ENCODE measurements at places on chromosomes 7 and 10. TPM values are rescaled to one million over a fixed set of nuclear protein-coding genes. Genes with fewer than 3 reads are reported as not detected.

The NEURL1 gene
- total RNA-seq = not detected

The WDR37 gene
- total RNA-seq = 9.8 TPM

DNA sequence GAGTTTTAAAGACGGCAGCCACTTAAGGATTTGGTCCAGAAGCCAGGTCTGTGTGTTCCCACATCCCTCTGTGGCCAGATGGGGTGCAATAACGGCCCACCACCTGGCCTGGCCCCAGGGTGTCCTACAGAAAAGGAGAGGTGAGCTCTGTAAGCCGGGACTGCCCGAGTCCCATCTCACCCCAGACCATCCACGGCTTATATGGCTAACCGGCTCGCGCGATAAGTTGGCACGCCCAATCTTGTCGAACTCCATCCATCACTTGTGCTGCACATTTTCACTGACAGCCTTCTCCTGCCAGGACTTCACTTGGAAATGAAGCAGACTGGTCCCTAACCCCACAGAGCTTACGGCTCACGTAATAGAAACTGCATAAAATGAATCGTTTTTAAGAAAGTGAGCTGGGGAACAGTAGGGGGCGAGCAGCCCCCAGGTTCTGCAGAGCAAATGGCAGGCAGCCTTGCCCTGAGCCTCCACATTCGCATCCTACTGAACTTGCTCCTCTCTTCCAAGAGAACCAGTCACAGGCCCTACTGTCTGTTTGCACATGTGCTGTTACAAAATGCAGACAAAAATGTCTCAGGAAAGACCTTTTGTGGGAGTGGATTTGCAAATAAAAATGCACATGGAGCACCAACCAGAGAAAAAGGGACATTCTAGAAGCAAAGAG is 98.2 kb downstream of the TNS3 start:
- peaks cover 2% of the 10 kb centered on the region for H3K36me3 ChIP-seq
- peak; percentile 74 for DNase-seq
- H3K27me3 ChIP-seq = no peaks in the 10 kb centered on the region
- peak overlapping the region; percentile 94 for H3K27ac ChIP-seq

DNA sequence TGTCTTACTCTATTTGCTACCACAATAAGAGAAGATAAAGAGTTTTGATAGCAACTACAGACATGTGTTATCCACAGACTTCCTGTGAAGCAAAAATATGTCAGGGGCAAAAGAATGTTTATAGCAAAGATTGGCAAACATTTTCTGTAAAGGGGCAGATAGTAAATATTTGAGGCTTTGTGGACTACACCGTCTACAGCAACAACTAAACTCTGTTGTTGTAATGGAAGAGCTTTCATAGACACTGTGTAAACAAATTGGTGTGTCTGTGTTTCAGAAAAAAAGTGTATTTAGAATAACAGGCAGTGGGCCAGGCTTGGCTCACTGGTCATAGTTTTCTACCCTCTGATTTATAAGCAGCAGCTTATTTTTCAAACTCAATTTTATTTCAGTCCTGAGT is 521.4 kb downstream of the ANKRD7 start:
- H3K27ac ChIP-seq = no peak overlapping the region
- no peak overlapping the region for H3K4me3 ChIP-seq
- no peaks in the 10 kb centered on the region for H3K27me3 ChIP-seq
- DNase-seq = no peak
- no peaks in the 10 kb centered on the region for H3K36me3 ChIP-seq

- H3K4me1 ChIP-seq = no peaks in the 10 kb centered on the region
- no peaks in the 10 kb centered on the region for H3K36me3 ChIP-seq
- no peak for DNase-seq
- no peak overlapping the region for H3K4me3 ChIP-seq
- H3K27ac ChIP-seq = no peak overlapping the region
These were observed 41.1 kb downstream of the AP5Z1 start for GRCh38 chr7:4816419-4817080.

DNA sequence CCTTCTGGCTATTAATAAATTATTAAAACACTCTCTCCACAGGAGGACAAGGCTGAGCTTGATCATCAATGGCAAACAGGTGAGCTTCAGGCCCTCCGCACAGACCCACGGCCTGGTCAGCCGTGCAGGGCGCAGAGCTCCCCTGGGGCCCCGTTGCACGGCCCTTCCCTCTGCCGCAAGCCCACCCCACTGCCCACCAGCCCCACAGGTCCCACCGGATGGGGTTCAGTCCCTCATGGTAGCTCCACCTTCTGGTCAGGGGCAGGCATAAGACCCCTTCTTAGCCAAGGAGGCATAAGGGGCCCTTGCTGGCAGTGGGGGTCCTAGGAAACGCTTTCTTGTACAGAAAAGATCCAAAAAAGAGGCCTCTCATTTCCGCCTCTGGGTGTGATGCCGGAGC is 84.6 kb downstream of the MAD1L1 start:
- H3K4me3 ChIP-seq = no peak overlapping the region
- H3K36me3 ChIP-seq = no peaks in the 10 kb centered on the region
- H3K4me1 ChIP-seq = no peaks in the 10 kb centered on the region
- no peaks in the 10 kb centered on the region for H3K27me3 ChIP-seq

GRCh38 chr7:119197172-119197876 is 972.8 kb downstream of the ANKRD7 start:
- no peak overlapping the region for H3K27ac ChIP-seq
- H3K36me3 ChIP-seq = no peaks in the 10 kb centered on the region
- H3K27me3 ChIP-seq = no peaks in the 10 kb centered on the region
- DNase-seq = no peak
- H3K4me1 ChIP-seq = no peaks in the 10 kb centered on the region

DNA sequence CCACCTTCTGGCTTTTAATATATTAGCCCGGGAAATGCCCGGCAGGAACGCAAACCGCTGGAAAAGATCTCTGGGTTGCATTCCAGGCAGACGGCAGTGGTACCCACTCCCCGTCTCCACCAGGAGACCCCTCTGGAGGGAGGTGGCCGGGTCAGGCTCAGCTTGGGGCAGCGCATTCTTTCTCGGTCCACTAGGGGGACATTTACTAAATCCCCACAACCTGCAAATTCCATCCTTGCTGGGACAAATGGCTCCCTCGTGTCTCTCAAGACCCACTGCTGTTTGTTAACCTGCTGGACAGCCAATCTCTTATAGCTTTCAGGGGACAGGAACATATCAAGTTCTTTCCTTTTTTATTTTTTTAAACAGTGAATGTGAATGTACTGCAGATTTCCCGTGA is 45.8 kb upstream of the CARD11 start:
- H3K27ac ChIP-seq = no peak overlapping the region
- H3K4me3 ChIP-seq = no peak overlapping the region
- H3K4me1 ChIP-seq = no peaks in the 10 kb centered on the region
- peak; percentile 12 for DNase-seq
- H3K27me3 ChIP-seq = no peaks in the 10 kb centered on the region

GRCh38 chr10:31928549-31929260 is at the start of gene ARHGAP12:
Gene ARHGAP12, minus strand, starts transcription at chr10:31928831. Its CDS starts 19,976 bp downstream, at chr10:31908855.
- H3K4me3 ChIP-seq = peak within 1 kb of the TSS; percentile 74
- H3K36me3 ChIP-seq = no peaks in the 10 kb centered on the region
- no peaks in the 10 kb centered on the region for H3K27me3 ChIP-seq
- DNase-seq = peak; percentile 80
- H3K27ac ChIP-seq = peak within 1 kb of the TSS; percentile 97
- peaks cover 5% of the 10 kb centered on the region for H3K4me1 ChIP-seq

GRCh38 chr7:132286836-132287235 is 289.4 kb downstream of the PLXNA4 start:
- DNase-seq = no peak
- H3K4me3 ChIP-seq = no peak overlapping the region
- no peak overlapping the region for H3K27ac ChIP-seq
- no peaks in the 10 kb centered on the region for H3K27me3 ChIP-seq
- H3K36me3 ChIP-seq = no peaks in the 10 kb centered on the region
- H3K4me1 ChIP-seq = no peaks in the 10 kb centered on the region

GRCh38 chr7:72219500-72219899 is 192.6 kb downstream of the CALN1 start:
- H3K4me3 ChIP-seq = no peak overlapping the region
- no peaks in the 10 kb centered on the region for H3K27me3 ChIP-seq
- no peaks in the 10 kb centered on the region for H3K4me1 ChIP-seq
- no peak for DNase-seq

DNA sequence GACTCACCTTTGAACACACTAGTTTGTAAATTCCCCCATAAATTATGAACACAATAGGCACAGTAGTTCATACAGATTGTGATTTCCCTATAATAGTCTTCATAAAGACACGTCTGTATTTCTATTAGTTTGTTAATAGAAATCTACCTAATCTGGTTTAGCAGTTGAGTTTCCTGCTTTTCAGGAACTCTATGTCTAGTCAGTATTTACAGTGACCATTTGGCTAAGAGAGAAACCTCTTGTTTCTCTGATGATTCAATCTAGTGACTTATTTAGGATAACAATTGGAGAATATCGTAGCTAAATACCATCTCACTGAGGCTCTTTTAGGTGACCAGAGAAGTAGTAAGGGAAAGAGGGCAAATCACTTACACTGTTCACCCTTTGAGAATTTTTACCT is 5.9 kb upstream of the HERPUD2 start:
- peaks cover 4% of the 10 kb centered on the region for H3K4me1 ChIP-seq
- H3K27me3 ChIP-seq = no peaks in the 10 kb centered on the region
- H3K27ac ChIP-seq = no peak overlapping the region
- no peak overlapping the region for H3K4me3 ChIP-seq
- no peak for DNase-seq

DNA sequence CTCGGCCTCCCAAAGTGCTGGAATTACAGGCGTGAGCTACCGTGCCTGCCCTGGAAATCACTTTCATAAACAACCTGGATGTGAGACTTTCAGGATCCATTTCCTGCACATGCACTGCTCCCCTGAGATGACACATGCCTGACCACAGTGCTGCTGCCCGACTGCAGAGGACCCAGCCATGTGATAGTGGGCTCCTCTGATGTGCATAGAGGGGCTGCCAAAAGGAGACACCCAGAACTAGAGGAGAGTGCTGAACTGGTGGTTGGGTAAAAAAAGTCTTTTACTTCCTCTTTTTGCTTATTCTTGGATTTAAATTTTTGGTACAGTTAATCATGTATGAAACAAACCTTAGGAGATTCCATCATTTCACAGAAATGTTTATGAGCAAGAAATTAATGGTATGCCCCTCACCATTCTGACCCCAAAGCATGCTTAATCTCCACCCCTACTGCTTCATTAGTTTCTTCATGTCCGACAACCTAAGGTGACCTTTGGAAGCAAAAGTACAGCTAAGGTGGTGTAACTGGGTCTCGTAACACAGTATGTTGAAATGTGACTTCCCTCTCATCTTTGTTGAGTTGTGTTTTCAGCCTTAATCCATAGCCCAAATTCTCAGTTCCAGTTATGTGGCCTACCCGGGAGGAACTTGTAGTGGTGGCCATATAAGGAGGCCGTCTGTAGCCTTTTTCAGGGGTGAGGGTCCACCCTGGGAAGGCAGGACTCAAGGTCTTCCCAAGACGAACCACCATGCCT is 111.1 kb downstream of the RNF216 start:
- no peak overlapping the region for H3K4me3 ChIP-seq
- peaks cover 12% of the 10 kb centered on the region for H3K4me1 ChIP-seq
- H3K36me3 ChIP-seq = no peaks in the 10 kb centered on the region
- H3K27ac ChIP-seq = no peak overlapping the region
- H3K27me3 ChIP-seq = no peaks in the 10 kb centered on the region

GRCh38 chr7:69430384-69431021 is 167.8 kb upstream of the AUTS2 start:
- no peak overlapping the region for H3K4me3 ChIP-seq
- DNase-seq = no peak
- H3K27me3 ChIP-seq = no peaks in the 10 kb centered on the region
- no peaks in the 10 kb centered on the region for H3K36me3 ChIP-seq
- H3K27ac ChIP-seq = no peak overlapping the region

- H3K27me3 ChIP-seq = no peaks in the 10 kb centered on the region
- DNase-seq = no peak
- no peaks in the 10 kb centered on the region for H3K36me3 ChIP-seq
- H3K27ac ChIP-seq = no peak overlapping the region
- peaks cover 10% of the 10 kb centered on the region for H3K4me1 ChIP-seq
- H3K4me3 ChIP-seq = no peak overlapping the region
These were observed 12.7 kb upstream of the GSAP start for GRCh38 chr7:77428777-77429231.

- H3K4me3 ChIP-seq = no peak overlapping the region
- H3K4me1 ChIP-seq = no peaks in the 10 kb centered on the region
- no peak overlapping the region for H3K27ac ChIP-seq
- no peaks in the 10 kb centered on the region for H3K27me3 ChIP-seq
- peak; percentile 26 for DNase-seq
These were observed 81.3 kb downstream of the VWDE start for GRCh38 chr7:12322284-12322902.

DNA sequence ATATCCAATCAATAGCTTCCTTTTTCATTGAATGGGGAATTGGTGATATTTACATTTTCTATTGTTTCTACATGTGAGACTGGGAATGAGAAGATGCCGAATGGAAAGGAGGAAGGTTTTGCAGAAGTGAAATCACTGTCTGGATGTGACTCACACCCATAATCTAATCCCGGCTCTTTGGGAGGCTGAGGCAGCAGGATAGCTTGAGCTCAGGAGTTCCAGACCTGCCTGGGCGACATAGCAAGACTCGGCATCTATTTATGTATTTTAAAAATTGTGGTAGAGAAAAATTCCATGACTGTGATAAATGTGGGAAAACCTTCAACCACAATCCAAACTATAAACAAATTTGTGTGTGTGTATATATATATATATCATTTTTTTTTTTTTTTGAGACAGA is 10.9 kb upstream of the FIS1 start:
- no peaks in the 10 kb centered on the region for H3K36me3 ChIP-seq
- no peak overlapping the region for H3K4me3 ChIP-seq
- no peaks in the 10 kb centered on the region for H3K4me1 ChIP-seq
- H3K27ac ChIP-seq = no peak overlapping the region
- H3K27me3 ChIP-seq = peaks cover 4% of the 10 kb centered on the region

GRCh38 chr10:28631896-28632583 is 45.3 kb upstream of the BAMBI start:
- no peaks in the 10 kb centered on the region for H3K36me3 ChIP-seq
- DNase-seq = peak; percentile 68
- H3K27me3 ChIP-seq = no peaks in the 10 kb centered on the region
- no peak overlapping the region for H3K27ac ChIP-seq
- peaks cover 5% of the 10 kb centered on the region for H3K4me1 ChIP-seq

DNA sequence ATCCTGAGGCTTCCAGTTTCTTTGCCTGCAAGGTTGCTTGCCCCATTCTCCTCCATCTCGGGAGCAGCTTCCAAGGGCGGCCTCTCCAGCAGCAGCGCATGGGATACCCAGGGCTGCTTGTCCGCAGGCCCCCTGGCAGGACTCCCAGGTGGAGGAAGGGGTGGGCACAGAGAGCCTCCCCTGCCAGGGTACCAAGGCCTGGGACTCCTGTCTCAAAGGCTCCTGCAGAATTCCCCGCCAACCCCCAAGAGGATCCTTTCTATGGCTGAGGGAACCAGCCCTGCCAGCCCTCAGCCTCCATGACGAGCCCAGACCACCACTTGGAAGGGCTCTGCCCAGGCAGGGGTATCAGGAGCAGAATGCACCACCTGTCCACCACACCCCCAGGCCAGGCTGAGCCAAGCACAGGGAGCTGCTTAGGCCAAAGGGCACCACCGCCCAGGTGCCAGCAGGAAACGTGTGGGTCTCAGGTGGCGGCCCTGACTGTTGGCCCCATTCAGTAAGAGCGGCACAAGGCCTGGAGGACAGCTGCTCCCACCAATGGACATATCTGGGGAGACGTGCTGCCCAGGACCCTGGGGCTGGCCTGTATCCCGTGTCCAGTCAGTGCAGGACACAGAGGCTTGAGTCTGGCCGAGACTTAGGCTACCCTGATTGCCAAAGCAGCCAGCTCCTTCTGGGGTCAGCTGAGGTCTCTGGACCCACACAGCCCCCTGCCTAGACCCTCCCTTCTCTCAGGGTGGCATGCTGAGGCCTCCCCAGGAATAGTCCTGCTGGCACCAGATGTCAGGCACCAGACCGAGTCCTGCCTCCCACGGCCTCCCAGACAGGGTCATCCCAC is 33.8 kb upstream of the INPP5A start:
- H3K27me3 ChIP-seq = peaks cover 20% of the 10 kb centered on the region
- DNase-seq = no peak
- no peak overlapping the region for H3K4me3 ChIP-seq
- no peak overlapping the region for H3K27ac ChIP-seq

Data from fibroblast of lung (primary cell).